ENCODE measurements at places on chromosomes 7 and 10. TPM values are rescaled to one million over a fixed set of nuclear protein-coding genes. Genes with fewer than 3 reads are reported as not detected.

Gene PON3
- not detected for total RNA-seq

Gene KLF14
- not detected for total RNA-seq

Gene MYL10
- 0.73 TPM for total RNA-seq

Gene MTPN
- total RNA-seq = 183 TPM

Gene HOGA1
- 0.31 TPM for total RNA-seq

DNA sequence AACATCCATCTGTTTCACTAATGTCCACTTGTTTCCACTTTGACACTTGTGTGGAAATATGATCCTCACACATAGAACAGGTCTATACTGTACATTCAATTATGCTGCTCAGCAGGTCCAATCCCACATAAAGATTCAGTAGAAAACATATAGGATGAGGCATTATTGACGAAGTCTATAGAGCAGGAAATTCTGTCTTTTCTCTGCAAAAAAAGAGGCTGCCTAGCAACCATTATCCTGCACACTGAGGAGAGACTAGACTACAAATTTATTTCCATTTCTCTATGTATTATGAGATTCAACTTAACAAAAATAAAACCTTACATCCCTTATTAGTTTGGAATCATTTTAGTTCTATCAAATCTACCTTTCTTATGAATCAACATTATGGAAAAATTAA is 204.6 kb upstream of the POM121L12 start:
- no peaks in the 10 kb centered on the region for H3K4me1 ChIP-seq
- no peaks in the 10 kb centered on the region for H3K27me3 ChIP-seq
- H3K36me3 ChIP-seq = no peaks in the 10 kb centered on the region
- no peak overlapping the region for H3K27ac ChIP-seq
- DNase-seq = no peak

GRCh38 chr10:10777723-10778122 is 239.9 kb upstream of the CELF2 start:
- peaks cover 5% of the 10 kb centered on the region for H3K4me1 ChIP-seq
- no peak overlapping the region for H3K27ac ChIP-seq
- H3K36me3 ChIP-seq = no peaks in the 10 kb centered on the region

DNA sequence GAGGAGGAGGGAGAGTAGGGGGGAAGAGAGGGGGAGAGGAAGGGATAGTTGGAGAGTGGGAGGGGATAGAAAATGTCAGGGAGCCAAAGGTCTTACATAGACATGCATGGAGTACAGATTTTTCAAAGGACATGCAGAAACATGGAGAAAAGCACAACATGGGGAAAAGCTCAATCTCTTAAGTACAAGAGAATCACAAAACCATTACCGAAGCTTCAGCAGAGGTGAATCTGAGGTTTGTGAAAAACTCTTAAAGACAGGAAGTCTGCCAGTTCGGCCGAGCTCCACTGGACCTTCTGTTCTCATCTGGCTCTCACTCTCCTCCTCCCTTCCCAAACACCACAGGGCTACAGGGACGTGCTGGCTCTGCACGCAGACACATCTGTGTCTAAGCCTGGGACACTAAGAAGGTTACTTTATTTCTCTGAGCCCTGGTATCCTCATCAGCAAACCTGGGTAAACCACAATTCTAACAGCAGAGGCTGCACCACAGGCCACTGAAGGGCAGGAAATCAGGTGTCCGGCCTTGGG is 133.9 kb downstream of the COBL start:
- no peak overlapping the region for H3K4me3 ChIP-seq
- no peak overlapping the region for H3K27ac ChIP-seq
- no peak for DNase-seq
- H3K4me1 ChIP-seq = no peaks in the 10 kb centered on the region

DNA sequence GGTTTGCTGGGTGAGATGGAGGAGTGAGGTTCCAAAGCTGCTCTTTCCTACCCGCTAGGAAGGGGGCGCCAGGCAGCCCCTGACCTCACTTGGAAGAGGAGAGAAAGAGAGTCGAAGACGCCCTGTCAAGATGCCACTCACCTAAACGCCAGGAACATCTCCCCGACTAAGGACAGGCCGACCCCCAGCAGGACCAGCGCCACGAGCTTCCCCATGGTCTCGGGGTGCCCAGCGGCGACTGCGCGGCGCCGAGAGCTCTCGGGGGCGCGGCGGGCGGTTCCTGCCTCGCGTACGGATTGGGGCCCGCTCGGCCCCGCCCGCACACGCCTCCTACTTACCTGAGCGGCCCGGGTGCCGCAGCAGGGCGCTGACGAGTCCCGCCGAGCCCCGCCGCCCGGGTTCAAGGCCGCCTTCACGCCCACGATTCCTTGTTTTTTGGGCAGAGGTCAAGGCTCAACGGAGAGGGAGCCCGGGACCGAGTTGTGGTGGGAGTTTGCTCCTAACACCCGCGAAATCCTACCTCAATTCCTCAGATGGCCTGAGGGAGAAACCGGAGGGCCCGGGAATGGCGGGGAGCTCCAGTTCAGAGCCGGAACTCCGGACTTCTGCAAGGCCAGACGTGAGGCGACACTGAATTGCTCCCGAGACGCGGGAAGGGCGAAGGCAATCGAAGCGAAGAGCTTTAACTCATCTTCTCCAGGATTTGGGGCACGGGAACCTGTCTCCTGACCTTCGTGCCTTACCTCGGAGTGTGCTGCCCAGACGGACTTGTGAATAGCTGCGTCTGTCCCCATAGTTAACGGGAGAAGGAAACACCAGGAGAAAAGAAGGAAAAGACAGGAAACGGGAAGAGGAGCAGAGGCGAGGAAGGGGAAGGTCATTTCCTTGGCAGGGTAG is at the start of gene PON3:
PON3 (minus strand) TSS at position 240 of the 897 bp plus-strand sequence; CDS start at position 215, 25 bp downstream.
- H3K4me1 ChIP-seq = no peaks in the 10 kb centered on the region
- no peaks in the 10 kb centered on the region for H3K27me3 ChIP-seq

GRCh38 chr10:76311752-76312636 is 880.6 kb downstream of the LRMDA start:
- DNase-seq = no peak
- peaks cover 22% of the 10 kb centered on the region for H3K4me1 ChIP-seq
- no peaks in the 10 kb centered on the region for H3K27me3 ChIP-seq
- H3K4me3 ChIP-seq = no peak overlapping the region

GRCh38 chr7:131562941-131563340 is 6.5 kb upstream of the PODXL start:
- H3K4me1 ChIP-seq = peaks cover 3% of the 10 kb centered on the region
- H3K36me3 ChIP-seq = no peaks in the 10 kb centered on the region
- no peak overlapping the region for H3K27ac ChIP-seq
- no peak overlapping the region for H3K4me3 ChIP-seq

- H3K4me3 ChIP-seq = no peak overlapping the region
- H3K27me3 ChIP-seq = no peaks in the 10 kb centered on the region
- H3K36me3 ChIP-seq = peaks cover 3% of the 10 kb centered on the region
- no peak overlapping the region for H3K27ac ChIP-seq
- H3K4me1 ChIP-seq = no peaks in the 10 kb centered on the region
Measured at GRCh38 chr10:121854809-121855445, 72.9 kb downstream of the ATE1 start.

All from astrocyte (in vitro differentiated cells and primary cell).